NCI-H446 (cell line): ENCODE measurements at places on chromosomes 1 and 21.

GRCh38 chr1:41919764-41920397, 1.2 kb upstream of the HIVEP3 start:
- no peak for DNase-seq

DNA sequence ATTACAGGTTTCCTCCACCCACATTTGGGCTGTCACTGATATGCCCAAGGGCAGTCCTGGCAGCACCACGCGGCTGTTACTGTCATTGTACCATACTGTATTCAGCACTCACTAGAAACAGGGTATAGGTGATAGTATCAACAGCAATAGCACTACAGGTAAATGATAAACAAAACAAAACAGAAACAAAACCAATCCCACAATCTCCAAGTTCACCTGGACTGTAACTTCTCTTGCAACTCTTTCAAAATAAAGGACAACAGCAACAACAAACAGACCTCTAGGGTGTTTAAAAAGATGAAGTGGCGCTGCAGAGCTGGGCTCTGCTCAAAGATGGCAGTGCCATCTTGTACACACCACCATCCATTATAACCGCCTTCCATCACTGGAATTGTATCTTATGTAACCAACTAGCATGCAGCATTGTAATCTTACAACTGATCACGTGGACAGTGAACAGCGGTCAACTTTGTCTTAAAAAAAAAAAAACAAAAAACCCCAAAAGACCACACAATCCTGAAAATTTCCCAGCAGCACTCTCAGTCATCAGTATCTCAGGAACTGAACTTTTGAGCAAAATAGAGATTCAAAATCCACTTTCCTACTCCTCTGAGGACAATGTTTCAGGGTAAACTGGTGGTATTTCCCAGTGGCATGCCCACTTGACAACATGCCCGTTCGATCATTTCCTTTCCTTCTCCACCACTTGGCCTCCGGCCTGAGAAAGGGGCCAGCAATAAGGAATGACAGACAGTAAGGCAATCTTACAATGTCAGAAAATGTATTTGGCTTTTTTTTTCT, 3.8 kb downstream of the IRF2BP2 start:
- DNase-seq, result peak; percentile 39

GRCh38 chr21:26800001-26800400, 45.2 kb downstream of the ADAMTS1 start:
- DNase-seq, result no peak

GRCh38 chr1:121483961-121484424, 299.2 kb downstream of the SRGAP2C start:
- DNase-seq, result no peak

- DNase-seq, result no peak
Observed at GRCh38 chr1:110505596-110505995, 13.4 kb downstream of the KCNA10 start.

DNA sequence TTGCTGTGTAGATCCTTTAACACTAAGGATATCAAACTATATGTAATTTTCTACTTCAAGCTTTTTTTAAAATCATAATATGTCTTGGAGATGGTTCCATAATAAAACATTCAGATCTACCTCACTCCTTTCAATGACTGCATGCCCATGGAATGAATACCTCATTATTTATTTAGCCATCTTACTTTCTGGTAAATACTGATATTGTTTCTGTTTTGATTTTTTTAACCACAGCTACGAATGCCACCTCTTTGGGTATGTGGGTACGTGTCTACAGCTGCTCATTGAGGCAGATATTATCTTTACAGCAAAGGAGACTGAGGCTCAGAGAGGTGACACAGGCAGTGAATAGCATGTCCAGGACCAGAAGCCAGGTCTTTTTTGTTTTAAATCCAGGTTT, 215.7 kb downstream of the ST6GALNAC3 start:
- DNase-seq, result no peak

GRCh38 chr1:93919780-93920179, 10.6 kb upstream of the GCLM start:
- no peak for DNase-seq

DNA sequence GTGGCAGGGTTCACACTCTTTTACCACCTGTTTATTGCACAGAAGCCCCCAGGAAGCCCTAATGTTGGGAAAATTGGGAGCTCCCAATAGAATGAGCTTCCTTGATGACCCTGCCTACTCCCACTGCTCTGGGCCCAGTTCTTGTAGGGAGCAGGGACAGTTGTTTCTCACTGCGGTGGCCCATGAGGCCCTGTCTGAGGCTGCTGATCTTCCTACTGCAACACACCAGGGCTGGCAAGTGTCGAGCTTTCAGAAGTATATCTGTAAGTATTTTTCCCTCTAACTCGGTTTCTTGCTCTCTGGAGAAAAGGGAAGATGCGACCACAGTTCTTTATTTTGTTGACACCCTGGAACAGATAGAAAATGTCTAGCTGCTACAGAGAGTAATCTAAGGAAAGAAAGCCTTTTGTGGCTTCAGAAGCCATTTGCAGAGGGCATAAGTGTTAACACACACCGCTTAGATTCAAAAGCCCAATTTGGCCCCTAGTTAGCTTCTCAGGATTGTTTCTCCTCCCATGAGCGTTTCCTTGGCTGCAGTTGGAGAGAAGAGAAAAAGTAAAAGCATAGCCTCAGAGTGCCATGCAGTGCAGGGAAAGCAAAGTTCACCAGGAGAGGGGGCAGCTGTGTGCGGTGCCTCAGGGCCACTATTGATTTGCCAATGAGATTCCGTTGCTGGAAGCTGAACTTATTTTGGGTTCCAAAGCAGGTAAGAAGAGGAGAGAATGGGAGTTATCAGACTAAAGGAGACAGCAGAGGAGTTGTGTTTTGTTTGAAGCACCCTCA, 102.6 kb downstream of the SELENOF start:
- DNase-seq, result no peak

DNA sequence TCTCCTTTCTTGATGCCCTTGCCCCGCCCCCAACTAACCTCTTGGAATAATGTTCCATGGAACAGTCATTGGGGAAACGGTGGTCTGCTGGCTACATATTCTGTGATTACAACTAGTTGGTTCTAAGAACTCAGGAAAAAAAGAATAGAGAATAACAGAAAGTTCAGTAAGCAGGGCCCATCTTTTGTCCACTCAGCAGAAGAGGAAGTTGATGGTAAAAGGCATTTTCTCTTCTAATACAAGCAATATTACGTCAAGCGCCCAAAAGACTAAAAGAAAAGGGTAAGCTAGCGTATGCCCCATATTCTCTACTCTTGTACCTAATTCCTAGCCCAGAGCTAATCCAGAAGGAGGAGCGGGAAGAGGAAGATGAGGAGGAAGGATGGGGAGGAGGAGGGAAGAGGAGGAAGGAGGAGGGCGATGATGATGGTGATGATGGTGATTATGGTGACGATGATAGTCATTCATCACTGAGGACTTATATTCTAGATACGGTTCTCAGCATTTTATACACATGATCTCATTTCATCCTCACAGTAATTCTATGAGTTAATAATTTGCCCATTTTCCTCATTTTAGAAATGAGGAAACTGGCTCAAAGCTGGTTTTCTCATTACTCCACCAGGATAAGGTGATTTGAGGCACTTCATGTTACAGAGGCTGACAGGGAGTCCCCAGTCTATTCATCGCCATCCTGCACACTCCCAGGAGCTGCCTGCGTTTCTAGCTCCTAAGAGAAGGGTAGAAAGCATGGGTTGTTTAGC, 76.6 kb upstream of the EFHD2 start:
- DNase-seq, result no peak

- no peak for DNase-seq
Observed at GRCh38 chr1:159015440-159015909, 5.8 kb downstream of the IFI16 start.

DNA sequence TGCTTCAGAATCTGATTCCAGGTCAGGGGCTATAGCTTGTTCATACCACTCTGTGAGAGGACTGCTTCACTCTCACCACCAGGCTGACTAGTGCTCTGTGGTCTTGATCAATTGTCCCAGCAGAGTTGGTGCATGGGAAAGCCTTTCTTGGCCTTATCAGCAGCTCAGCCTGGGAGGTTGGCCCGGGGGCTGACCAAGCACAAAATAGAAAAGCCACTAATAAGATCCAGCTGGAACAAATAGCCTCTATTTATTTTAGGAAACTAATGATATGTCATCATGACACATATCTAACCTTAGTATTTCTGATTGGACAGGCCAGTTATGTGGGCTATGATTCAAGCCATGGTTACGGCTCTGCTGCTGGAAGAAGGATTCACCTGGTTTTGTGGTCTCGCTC, 134.2 kb downstream of the GDAP2 start:
- DNase-seq, result no peak

- no peak for DNase-seq
Observed at GRCh38 chr1:12565094-12565965, 52.7 kb downstream of the DHRS3 start.

DNA sequence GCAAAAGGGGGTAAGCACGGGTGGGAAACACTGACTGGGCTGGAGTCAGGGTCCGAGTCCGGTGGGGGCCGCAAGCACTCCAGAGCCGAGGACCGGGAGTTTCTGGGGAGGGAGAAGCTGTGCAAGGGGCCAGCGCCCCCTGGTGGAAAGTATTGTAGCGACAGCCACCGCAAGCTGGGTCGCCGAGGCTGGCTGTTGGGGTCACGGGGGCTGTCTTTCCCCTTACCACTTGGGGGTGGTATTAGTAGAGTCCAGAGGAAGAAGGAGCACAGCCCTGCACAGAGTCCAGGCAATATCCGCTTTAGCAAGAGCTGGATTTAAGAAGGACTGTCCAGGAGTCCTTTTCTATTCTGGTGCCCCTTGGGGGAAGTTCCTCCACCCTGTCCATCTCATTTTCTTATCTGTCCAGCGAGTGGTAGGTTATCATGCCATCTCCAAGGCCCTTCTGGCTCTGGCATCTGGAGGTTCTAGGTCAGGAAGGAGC, 17.9 kb upstream of the ETV3 start:
- DNase-seq, result peak; percentile 60

DNA sequence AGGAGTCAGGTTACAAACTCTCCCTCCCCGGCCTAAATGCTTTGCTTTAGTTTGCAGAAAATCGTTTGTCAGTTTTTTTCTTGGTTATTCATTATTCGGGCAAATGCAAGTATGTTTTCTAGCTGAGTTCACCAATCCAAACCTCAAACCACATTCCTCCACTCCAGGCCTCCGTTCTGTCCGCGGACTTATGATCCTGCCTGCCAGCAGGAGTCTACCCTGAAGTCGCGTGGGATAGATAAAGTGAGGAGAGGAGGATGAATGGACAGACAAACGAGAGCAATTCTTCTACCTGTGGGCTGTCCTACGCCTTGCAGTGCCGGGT, 1.3 kb downstream of the ADAMTS1 start:
- peak; percentile 41 for DNase-seq

GRCh38 chr1:112317611-112318062, 78.4 kb upstream of the CTTNBP2NL start:
- no peak for DNase-seq

DNA sequence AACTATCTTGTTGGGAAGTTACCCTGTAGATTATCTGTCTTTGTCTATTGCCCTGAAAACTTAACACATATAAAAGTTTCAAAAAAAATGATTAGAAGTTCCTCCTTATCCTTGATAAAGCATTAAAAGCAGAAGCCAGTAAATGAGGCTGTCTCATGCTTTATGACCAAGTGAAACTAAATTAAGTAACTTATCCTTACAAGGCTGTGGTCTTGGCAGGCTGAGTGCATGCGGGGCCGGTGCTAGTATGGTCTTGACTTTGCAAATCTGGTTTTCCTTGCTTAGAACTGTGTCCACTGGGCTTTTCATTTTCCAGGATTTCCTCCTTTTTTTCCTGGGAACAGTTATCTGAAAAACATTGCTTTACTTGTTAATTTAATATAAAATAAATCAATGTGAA, 43.1 kb downstream of the PCNX2 start:
- no peak for DNase-seq

DNA sequence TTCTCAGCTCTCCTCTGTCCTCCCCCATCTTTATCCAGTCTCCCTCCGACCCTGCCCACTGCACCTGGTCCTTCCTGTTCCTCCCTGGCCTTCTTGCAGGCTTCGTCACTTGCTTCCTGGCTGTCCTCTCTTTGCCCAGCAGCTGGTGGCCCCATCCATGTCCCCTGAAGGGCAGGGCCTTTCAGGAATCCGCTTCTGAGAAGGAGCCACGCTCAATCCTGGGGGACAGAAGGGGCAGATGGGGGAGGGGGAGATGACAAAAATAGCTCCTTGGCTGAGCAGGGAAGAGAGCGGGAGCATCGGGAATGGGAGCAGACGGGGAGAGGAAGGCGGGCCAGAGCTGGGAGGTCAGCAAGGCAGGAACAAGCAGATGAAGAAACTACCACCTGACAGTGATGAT, 40.7 kb downstream of the SLC30A1 start:
- no peak for DNase-seq

DNA sequence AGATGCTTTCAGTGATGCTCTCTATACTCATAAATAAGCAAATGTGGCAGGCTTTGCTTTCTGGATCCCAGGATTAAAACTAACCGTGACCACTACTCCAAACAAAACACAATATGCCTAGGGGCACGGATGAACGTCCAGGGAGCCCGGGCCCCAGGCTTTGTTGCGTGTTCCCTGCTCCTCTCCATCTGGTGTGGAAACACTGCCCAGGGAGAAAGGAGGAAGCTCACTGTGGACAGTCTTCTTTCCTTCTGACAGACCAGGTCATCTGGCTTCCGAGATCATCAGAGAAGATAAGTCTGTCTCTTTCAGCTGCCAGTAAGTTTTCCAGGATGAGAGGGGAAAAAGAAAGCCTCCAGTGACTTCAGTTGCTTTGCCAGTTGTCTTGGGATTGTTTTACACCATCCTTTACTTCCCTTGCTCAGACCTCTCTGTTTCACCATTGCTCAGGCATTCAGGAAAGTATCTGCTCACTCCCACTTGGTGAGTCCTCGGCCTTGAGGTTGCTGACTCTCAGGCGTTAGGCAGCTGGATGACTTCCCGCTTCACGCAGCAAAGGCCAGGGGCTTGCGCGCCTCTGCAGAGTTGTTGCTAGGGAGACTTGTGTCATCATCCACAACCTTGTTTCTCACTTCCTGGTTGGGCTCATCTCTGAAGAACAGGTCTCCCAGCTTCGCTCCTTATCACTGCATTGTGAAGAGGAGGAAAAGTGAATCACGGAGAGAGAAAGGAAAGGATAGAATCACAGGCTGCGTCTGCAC, 20.6 kb upstream of the PGD start:
- DNase-seq, result no peak

DNA sequence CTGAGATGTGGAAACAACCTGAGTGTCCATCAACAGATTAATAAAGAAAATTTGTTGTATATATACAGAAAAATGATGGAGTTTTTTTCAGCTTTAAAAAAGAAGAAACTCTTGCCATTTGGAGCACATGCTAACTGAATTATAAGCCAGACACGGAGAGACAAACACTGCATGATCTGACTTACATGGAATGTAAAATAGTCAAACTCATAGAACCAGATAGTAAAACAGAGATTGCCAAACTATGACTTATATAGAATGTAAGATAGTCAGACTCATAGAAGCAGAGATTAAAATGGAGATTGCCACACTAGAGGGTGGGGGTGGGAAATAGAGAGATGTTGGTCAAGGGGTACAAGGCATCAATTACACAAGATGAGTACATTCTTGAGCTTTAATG, 1786.6 kb downstream of the PLA2G4A start:
- no peak for DNase-seq
